ENCODE measurements at places on chromosomes 12 and 14. TPM values are rescaled to one million over a fixed set of nuclear protein-coding genes. Genes with fewer than 3 reads are reported as not detected.

- no peak for DNase-seq
Observed at GRCh38 chr14:45144658-45145057, 8.9 kb downstream of the FANCM start.

DNA sequence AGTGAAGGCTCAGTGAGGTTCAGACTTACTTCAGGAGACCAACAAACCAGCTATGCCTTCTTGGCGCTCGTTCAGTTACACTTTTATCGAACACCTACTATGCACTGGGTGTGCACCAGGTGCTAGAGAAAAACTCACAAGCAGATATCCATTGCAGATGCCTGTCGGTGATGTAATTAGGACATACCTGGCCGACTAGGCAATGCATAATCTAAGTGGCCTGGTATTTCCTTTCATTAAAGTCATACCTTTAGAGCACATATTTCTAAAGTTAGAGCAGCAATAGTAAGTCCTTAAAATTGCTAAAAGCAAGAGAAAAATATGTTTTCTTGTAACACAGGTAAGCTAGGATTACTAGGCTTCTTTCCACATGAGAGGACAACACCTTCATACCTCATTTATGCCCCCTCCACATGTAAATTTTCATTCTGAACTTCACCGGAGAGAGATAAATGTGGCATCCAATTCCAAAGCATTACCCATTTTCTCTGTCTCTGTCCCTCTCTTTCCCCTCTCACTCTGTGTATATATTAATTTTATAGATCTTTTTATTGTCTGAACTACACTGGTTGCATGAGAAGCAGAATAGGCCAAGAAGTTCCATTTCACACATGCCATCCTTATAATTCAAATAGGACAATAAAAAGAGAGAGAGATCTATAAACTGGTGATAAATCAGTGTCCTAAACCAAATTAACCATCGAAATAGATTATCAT is 242.2 kb downstream of the SPTSSA start:
- DNase-seq = no peak

- no peak for DNase-seq
Observed at GRCh38 chr12:117590999-117591398, 229.6 kb upstream of the NOS1 start.

GRCh38 chr12:128399253-128399652 is 132.3 kb downstream of the TMEM132C start:
- DNase-seq = no peak

Gene SLC4A8
- total RNA-seq = under 0.01 TPM

Gene TMEM120B
- total RNA-seq = 20.9 TPM

All from uterus (tissue), 4 donors.